Left lung (tissue), 14 donors: ENCODE measurements at places on chromosomes 5 and 9. TPM values are rescaled to one million over a fixed set of nuclear protein-coding genes. Genes with fewer than 3 reads are reported as not detected.

DNA sequence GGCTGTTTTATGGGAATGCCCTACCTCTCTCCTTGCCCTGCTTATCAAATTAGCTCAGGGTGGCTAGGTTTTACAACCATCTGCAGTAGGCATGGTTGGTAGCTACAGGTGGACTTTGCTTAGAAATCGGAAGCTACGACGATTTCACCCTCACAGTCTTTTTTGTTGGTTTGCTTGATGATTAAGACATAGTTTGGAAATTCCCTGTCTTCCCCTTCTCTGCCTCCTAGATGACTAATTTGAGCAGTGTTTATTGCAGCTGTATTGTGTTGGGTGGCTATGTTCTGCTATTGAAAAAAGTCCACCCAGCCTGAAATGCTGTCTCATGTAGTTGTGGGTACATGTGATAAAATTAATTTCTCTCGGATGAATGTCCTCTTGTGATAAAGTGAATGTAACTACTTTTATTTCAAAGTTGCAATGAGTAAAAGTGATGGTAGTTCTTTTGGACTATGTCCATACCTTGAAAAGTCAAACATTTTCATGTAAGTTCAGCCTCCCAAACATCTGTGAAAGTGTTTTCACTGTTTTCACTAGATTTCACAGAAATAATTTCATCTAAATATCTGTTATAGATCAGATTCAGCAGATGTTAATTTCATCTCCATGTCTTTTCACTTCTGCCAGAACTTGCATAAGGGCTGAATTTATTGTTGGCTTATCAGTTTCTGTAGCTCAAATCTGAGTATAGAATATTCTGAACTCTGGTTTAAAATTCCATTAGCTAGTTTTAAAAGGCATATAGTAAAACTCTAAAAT lies 37.3 kb upstream of the FYB1 start:
- no peaks in the 10 kb centered on the region for H3K36me3 ChIP-seq
- DNase-seq: no peak
- H3K27ac ChIP-seq: peak overlapping the region; percentile 82

GRCh38 chr9:124663046-124663961 lies 107.8 kb downstream of the NR6A1 start:
- H3K4me3 ChIP-seq: no peak overlapping the region
- H3K4me1 ChIP-seq: no peaks in the 10 kb centered on the region
- no peak for DNase-seq
- no peaks in the 10 kb centered on the region for H3K36me3 ChIP-seq

DNA sequence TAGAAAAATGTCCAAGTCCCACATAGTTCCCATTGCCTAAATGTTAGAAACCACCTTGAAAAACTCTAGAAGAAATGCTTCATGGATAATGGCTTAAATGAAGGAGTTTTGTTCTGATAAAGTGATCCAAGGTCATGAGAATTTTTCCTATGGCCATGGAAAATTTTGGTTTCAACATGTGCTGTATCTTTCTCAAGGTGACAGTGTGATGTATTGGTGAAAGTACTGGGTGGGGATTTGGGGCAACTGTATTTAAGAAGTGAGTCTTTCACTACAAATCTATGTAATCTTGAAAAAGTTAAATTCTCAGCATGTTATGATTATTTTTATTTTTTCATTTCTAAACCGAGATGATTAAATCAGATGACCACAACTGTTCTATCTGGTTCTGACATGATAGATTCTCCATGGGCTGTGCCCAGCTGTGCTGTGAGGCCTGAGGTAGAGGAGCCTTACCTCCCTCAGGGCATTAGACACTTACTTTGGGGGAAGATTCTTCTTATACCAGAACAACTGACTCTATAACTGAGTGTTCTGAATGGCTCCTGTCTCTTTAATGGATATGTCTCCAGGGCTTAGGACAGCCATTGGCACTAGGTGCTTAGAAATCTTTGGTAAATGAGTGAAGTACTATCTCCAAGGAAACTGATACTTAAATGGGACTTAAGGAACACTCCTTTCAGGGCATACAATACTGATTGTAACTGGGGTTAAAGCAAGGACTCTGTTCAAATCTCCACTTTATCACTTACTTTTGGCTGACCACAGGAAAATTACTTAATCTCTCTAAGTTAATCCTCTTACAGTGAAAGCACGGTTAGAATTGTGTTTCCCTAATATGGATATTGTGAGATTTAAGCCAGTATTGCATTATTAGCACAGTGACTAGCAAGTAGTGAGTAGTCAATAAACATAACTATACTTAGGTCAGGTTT lies 397.4 kb upstream of the MEF2C start:
- H3K27me3 ChIP-seq: no peaks in the 10 kb centered on the region
- DNase-seq: no peak
- no peaks in the 10 kb centered on the region for H3K36me3 ChIP-seq
- H3K4me1 ChIP-seq: no peaks in the 10 kb centered on the region

- no peaks in the 10 kb centered on the region for H3K4me1 ChIP-seq
- H3K27me3 ChIP-seq: no peaks in the 10 kb centered on the region
- no peaks in the 10 kb centered on the region for H3K36me3 ChIP-seq
- H3K27ac ChIP-seq: no peak overlapping the region
Observed at GRCh38 chr5:112006721-112007120, 249.7 kb upstream of the NREP start.

GRCh38 chr5:2718115-2718514 lies 33.4 kb downstream of the IRX2 start:
- H3K27ac ChIP-seq: no peak overlapping the region
- H3K4me3 ChIP-seq: no peak overlapping the region
- DNase-seq: no peak
- no peaks in the 10 kb centered on the region for H3K4me1 ChIP-seq
- no peaks in the 10 kb centered on the region for H3K36me3 ChIP-seq

- H3K27me3 ChIP-seq: peaks cover 11% of the 10 kb centered on the region
- H3K27ac ChIP-seq: no peak overlapping the region
- no peak overlapping the region for H3K4me3 ChIP-seq
- DNase-seq: peak; percentile 49
- no peaks in the 10 kb centered on the region for H3K4me1 ChIP-seq
Observed at GRCh38 chr9:130891688-130892476, 4.7 kb downstream of the QRFP start.

FCN2 gene
- not detected for total RNA-seq
